ENCODE measurements at places on chromosomes 11 and 22. TPM values are rescaled to one million over a fixed set of nuclear protein-coding genes. Genes with fewer than 3 reads are reported as not detected.

The OTOG gene
- total RNA-seq, result not detected

The C22orf15 gene
- not detected for total RNA-seq

The MLC1 gene
- total RNA-seq, result 0.46 TPM

The APOBEC3G gene
- 2.7 TPM for total RNA-seq

The OR52A1 gene
- total RNA-seq, result not detected

The PPP1R14B gene
- total RNA-seq, result 123 TPM

The TSGA10IP gene
- total RNA-seq, result not detected

The SCGB1C1 gene
- total RNA-seq, result not detected

The MIAT gene
- 0.48 TPM for total RNA-seq

The UBQLNL gene
- total RNA-seq, result not detected

The XRRA1 gene
- 5.3 TPM for total RNA-seq

The LRRN4CL gene
- total RNA-seq, result 3.8 TPM

The MFNG gene
- total RNA-seq, result 12.7 TPM

GRCh38 chr11:126137136-126137535, 74.3 kb downstream of the RPUSD4 start:
- no peak for DNase-seq

DNA sequence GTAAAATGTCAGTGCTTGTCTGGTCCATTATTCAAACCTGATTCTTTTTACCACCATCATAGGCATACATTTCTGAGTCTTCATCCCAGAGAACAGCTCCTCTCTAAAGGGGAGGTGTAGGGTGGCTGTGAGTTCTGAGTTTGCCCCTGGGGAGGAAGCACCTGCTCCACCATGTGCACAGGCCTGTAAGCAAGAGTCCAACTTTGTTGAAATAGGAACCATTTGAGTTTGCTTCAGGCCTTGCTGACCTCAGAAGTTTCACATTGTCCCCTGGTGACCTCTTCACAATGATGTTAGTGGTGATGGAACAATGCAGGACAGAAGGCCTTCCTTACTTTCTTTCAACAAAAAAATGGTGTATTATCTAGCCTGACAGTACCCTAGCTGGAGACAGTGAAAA, 54.6 kb upstream of the TOP3B start:
- DNase-seq, result no peak

DNA sequence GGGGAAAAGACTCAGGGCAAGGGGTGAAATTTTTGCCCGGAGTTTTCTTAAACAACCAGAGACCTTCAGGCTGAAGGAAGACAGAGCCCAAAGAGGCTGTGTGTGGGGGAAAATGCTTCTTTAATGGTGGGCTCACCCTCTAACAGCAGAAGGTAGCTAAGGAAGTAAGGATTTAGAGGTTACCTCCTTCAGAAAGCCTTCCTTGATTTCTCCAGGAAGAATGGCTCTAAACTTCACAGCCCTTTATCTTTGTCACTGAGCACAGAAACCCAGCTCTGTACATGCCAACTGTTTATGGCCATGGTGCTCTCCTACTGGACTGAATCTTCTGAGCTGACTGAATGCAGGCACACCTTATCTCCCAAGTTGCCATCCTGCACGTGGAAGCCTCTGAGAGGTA, 196.0 kb downstream of the TENM4 start:
- no peak for DNase-seq

DNA sequence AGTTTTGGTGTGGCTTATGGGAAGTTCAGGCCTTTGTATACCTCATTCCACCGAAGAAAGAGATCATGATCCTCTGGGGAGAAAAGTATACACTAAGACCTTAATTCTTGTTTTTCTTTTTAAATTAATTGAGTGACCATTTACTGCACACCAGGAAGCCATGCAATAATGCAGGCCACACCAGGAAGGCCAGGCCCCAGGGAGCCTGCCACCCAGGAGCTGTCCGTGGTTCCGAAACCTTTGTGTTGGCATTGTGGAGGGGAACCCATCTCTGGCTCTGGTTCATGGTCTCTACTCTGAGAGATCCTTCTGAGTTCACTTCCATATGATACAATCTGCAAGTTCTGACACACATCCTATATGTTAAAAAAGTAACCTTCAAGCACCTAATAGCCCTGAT, 291.8 kb downstream of the MIAT start:
- DNase-seq, result no peak

- no peak for DNase-seq
These were observed 49.1 kb downstream of the CDKN1C start for GRCh38 chr11:2836315-2837095.

- DNase-seq, result no peak
These were observed 39.6 kb downstream of the ARHGAP42 start for GRCh38 chr11:100726680-100727079.

DNA sequence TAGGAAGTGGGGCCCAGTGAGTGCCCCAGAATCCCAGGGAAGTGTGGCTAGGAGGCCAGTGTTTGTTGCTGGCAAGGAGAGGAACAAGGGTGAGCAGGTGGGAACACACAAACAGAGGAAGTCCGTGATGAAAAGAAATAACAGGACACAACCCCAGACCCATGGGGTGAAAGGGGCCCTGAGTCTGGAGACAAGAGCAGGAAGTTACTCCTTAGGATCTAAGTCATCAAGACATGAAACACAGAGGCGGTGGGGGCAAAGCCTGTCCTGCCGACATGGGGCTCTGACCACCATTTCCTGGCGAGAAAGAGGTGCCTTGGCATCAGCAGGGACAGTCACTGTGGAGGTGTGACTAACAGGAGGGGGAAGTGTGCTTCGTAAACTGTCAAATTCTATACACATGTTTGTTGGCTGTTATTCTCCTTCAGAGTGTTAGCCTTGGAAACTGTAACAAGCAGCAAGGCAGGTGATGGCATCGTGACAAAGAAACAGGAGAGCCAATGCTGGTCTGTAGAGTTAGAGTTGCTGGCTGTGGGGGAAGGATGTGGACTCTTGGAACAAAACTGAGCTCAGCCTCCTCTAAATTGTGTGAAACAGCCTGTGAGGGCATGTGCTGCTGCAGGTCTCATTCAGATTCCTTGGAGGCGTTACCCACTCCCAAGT, 21.7 kb downstream of the CHST1 start:
- DNase-seq, result no peak

- DNase-seq, result no peak
These were observed 10.5 kb downstream of the TPST2 start for GRCh38 chr22:26579331-26579886.

DNA sequence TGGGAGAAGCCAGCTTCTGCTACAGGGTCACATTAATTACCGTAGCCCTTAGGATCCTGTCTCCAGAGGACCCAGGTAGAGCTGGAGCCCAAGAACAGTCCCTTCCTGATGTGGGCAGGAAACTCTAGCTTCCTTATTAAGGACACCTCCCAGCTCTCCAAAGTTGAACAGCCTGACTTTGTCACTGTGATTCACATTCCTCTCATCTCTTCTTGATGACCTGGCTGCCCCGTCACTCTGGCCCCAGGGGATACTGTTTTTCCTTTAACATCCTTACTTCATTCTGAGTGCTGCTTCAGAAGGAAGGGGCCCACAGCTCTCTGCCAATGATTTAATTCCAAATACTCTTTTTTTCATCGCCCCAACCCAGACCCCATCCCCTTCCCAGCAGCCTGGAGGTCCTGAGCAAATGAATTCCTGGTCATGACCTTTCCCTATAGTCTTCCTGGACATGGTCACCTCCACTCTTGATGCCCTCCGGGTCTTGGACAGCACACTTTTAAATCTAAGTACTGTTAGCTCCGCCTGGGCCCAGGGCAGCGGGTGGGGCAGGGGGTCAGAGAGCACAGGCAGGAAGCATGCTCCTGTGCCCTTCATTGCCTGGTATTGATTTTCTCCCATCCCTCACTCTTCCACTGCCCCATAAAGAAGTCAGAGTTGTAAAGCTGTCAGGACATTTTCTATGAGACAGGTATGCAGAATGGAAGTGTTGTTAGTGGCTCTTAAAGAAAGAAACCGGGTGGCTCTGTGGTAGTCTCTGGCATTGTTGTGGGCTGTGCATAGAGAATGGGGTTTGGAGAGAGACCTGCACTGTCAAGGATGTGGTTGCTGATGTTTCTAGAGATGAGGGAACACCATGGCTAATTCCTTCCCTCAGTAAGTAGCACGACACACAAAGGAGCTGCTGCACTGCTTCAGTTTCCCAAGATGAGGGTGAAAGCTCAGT, 22.3 kb upstream of the SPON1 start:
- DNase-seq, result no peak

GRCh38 chr11:12968826-12969225, 40.3 kb upstream of the RASSF10 start:
- no peak for DNase-seq

DNA sequence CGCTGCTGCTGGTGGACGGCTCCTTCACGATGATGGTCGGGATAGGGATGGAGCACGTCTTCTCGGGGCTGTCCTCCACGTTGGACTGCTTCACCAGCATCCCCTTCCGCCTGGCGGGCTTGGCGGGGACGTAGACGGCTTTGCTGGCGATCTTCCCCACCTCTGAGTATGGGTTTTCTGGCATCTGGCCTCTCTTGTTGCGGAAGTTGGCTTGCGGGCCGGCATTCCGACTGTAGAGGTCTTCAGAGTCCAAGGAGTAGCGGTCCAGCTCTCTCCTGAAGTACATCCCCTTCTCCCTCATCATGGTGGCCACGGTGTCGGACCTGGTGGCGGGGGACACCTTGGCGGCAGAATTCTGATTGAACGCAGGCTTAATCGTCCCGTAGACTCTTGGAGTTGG, 88.8 kb downstream of the CTTN start:
- peak; percentile 33 for DNase-seq

DNA sequence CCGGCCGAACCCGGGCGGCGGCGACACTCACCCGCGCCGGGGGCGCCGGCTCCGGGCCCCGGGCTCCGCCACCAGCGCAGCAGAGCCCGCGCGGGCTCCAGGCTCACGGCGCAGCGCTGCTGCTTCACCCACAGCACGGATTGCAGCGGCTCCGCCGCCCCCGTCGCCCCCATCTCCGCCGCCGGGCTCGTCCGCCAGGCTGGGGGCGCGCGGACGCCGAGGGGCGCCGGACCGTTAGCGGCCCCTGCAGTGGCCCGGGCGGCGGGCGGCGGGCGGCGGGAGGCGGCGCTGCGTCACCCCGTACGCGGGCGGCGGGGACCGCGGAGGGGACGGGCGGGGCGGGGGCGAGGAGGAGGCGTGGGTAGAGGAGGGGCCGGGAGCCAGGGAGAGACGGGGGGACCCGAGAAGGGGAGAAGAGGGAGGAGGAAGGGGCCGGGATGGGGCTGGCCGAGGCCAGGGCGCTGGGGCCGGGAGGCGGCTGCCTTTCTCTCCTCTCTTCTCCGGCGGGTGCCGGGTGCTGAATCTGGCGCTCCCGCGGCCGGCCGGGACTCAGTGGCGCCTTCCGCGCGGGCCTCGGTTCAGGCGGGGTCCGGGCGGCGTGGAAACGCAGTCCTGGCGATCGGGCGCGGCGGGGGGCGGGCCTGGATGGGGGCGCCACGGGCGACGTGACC, at the start of gene CERK:
Gene CERK (minus strand): TSS at position 277 of the 671 bp plus-strand sequence. CDS start 104 bp downstream, at position 173.
- DNase-seq, result peak; percentile 84

- peak; percentile 37 for DNase-seq
These were observed 2.2 kb downstream of the CPT1B start for GRCh38 chr22:50576070-50576469.

DNA sequence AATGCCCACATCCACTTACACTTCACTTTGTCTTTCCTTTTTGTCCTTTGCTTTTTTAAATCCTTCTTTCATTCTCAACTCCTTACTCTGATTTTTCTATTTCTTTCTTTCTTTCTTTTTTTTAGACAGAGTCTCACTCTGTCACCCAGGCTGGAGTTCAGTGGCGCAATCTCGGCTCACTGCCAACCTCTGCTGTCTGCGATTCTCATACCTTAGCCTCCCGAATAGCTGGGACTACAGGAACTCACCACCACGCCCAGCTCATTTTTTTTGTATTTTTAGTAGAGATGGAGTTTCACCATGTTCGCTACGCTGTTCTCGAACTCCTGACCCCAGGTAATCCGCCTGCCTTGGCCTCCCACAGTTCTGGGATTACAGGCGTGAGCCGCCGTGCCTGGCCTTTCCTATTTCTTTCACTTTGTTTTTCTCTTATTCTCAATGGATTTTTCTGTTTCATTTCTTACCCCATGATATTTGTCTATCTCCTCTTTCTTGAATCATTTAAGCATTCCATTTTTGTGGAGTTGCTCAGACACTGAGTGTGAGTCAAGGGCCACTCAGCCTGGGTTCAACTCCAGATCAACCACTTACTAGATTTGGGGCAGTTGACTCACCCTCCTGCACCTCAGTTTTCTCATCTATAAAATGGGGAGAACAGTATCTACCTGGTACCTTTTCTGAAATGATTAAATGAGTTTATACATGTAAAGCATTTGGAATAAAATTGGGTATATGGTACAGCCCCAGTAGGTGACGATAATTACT, 7.6 kb downstream of the KCNJ5 start:
- DNase-seq, result no peak

GRCh38 chr11:132278801-132279574, 908.6 kb downstream of the NTM start:
- no peak for DNase-seq

GRCh38 chr11:86680716-86681482, 8.5 kb upstream of the ME3 start:
- no peak for DNase-seq

DNA sequence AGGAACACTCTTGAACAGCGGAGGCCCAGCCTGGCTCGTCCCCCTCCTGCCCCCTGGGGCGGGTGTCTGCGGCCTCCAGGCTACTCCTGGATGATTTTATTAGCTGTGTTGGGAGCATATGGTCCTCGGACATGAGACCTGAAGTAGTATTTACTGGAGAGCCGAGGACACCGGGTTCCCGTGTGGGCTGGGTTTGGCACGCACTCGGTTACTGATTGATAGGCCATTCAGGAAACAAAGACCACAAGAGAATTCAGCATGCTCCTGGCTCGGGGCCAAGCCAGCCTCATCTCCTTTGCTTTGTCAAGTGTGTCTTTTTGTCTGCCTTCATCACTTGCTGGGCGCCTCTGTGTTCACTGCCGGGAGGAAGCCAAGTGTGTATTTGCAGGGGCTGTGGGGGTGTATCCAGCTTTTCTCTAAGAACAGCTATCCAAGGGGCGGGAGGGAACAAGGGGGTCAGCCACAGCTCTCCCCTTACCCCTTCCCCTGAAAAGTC, 9.7 kb downstream of the FXYD2 start:
- peak; percentile 85 for DNase-seq

GRCh38 chr11:59758401-59759037, 3.3 kb downstream of the STX3 start:
- DNase-seq, result no peak

- peak; percentile 64 for DNase-seq
These were observed 3.1 kb downstream of the RELT start for GRCh38 chr11:73379189-73379880.

- no peak for DNase-seq
These were observed 93.4 kb upstream of the SEPTIN5 start for GRCh38 chr22:19620742-19621371.

GRCh38 chr11:18798799-18799469, 7.3 kb upstream of the PTPN5 start:
- DNase-seq, result no peak

- DNase-seq, result no peak
These were observed 61.8 kb downstream of the PIK3C2A start for GRCh38 chr11:17145972-17146371.

Data from Right ventricle myocardium superior (tissue), 1 donor.